ENCODE measurements at places on chromosomes 5 and 9.
A peak's percentile ranks its signal among the peaks of the same experiment; 100 is the strongest.

DNA sequence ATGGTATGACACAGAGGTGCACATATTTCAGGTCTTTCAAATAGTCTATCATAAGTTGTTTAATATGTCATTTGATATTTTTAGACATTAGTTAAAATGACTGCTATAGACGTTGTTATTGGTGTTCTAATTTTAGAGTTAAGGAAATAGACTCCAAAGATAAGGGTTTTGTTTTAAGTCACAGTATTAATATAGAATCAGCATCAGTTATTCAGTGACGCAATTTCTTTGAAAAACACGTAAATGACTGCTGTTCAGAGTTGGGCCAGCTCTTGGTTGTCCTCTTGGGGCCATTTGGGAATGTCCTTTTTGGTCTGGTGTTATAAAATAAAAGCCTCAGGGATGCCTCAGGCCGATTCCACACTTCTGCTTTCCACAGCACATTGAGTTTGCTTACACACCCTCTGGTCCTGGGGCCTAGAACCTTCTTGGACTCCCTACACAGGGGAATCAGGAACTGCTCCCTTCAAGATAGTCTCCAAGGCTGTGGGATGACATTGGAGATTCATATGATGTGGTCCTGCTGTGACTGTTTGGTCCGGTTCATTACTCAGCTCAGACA is 14.3 kb downstream of the OTULIN start:
- DNase-seq, result no peak

GRCh38 chr5:172101547-172102217 is 86.3 kb downstream of the STK10 start:
- DNase-seq, result no peak

- DNase-seq, result no peak
Measured at GRCh38 chr5:176533390-176533789, 3.8 kb downstream of the RNF44 start.

GRCh38 chr5:142636093-142636492 is 49.8 kb downstream of the FGF1 start:
- DNase-seq, result no peak

- DNase-seq, result no peak
Measured at GRCh38 chr5:180815293-180815917, 12.8 kb upstream of the MGAT1 start.

- no peak for DNase-seq
Measured at GRCh38 chr5:82509762-82510161, 231.6 kb upstream of the RPS23 start.

DNA sequence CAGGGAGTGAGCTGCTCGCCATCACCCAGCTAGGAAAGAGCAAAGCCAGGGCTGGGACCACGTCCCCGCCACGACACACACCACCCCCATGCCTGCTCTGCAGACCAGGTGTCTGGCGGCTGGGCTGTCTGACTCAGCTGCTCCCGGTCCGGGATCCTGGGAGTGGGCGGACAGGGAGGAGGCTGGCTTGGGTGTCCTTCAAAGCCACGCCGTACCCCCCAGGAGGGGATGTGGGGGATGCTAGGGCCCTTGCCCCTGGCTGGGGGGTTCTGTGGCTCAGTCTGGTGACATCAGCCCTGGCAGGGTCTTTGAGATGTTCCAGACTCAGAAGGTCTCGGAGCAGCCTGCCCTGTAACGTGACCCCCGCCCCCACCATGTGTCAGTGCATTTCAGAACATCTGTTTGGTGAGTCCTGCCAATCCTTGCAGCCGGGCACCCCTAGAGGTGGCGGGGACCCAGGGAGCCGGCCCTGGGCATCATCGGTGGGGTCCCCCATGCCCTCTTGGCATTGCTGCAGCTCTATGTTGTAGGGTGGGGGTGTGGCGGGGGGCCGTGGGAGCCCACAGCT is 62.3 kb downstream of the HMCN2 start:
- DNase-seq, result no peak

DNA sequence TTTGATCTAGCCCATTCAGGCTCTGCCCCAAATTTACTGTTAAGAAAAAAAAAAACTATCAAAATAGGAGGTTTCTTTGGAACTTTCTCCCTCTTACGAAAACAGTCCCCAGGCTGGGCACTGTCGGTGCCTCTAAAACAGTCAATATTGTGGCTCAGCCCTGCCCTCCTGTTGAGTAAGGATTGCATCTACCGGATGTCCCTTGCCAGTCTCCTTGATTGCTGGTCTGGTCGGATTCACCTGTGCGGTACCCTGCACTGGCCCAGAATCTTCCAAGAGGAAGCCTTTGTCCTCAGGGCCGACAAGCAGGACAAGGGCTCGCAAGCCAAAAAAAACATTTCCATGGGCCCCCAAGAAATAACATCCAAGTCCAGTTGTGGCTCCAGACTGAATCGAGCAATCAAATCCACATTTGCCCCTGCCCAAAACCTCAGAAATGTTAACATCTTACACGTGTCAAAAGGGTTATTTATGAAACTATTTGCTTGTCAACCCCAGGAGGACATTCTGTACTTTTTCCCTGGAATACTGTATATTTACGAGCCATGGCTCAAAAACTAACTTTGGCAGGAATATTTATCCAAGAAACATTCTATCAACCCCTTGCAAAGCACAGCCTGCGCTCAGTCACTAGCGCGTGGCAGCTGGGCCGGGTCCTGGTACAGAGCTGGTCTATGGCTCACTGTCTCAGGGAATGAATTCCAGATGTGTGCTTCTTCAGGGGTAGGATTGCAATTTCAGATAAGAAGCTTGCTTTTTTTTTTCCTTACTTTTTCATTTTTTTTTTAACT is 129.2 kb upstream of the ADRA1B start:
- DNase-seq, result no peak

DNA sequence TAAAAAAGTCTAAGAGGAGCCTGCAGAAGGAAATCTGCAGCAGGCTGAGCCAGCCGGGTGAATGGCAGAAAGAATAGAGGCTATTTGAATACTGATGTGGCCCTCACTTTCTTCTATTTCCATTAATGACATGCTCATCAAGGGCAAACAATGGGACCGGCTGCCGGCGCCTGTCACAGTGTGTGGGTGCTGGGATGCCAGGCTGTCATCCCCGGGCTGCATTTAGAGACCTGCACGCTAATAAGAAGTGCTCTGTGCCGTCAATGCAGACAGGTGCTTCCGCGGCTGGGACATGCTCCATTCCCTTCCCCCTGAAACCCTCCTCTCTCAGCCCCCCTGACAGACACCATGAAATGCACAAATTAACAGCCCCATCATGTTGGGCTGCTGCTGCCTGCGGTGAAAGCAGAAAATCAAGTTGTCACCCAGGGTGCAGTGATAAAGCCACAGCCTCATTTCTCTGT is 217.7 kb upstream of the TBCA start:
- peak; percentile 66 for DNase-seq

DNA sequence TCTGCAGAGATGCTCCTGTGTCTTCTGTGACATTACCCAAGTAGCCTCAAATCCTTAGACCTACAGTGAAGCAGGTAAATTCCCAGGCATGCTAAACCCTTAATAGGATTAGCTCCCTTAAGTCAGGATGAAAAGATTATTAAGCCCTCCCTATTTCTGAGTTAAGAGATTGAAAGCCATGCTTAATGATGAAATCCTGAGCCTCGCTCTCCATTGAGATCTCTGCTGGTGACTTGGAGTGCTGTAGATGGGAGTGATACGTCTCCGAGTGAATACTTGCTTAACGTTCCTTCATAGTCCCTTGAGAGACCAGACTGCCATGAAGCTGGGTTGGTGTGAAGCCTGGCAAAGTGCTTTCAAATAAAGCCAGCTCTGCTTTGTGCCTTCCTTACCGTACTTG is 34.2 kb downstream of the AOPEP start:
- no peak for DNase-seq

DNA sequence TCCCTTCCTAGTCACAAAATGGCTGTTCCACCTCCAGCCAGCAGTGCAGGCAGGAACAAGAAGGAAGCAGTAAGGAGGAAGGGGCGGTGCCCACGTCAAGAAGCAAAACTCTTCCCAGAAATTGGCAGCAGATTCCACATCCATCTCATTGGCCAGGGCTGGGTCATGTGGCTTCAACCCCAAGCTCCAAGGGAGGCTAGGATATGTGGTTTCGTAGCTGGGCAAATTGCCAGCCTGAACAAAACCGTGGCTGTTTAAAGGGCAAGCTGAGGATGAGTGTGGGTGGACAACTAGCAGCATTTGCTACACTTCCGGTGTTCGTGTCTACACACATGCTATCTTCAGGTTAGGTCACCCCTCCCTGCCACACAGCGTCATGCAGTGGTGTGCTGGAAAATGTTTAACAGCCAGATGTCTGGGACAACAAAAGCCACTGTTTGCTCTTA is 92.1 kb upstream of the MAP1B start:
- peak; percentile 74 for DNase-seq

- no peak for DNase-seq
Measured at GRCh38 chr5:14577971-14578370, 3.6 kb upstream of the OTULINL start.

DNA sequence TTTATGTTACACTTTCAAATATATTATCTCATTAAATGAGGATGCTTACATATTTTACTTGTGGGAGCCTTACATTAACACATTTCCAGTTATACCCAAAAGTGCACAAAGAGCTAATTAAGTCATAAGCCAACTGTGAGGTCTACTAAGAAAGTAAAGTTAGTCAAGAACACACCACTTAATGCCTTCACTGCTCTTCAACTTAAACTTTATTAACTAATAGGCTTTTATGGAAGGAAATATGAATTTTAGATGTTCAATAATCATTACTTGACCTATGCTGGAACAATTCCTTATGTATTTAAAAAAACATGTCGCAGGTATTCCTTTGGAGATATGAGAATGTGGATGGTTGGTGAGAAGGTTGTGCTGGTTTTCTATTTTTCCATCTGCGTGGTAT is 3.4 kb downstream of the ST8SIA4 start:
- DNase-seq, result no peak

- no peak for DNase-seq
Measured at GRCh38 chr9:94222870-94223269, 36.2 kb upstream of the ZNF169 start.

GRCh38 chr9:109031241-109031640 is 17.9 kb upstream of the CTNNAL1 start:
- no peak for DNase-seq

GRCh38 chr9:72299017-72299603 is 65.9 kb downstream of the ZFAND5 start:
- no peak for DNase-seq

DNA sequence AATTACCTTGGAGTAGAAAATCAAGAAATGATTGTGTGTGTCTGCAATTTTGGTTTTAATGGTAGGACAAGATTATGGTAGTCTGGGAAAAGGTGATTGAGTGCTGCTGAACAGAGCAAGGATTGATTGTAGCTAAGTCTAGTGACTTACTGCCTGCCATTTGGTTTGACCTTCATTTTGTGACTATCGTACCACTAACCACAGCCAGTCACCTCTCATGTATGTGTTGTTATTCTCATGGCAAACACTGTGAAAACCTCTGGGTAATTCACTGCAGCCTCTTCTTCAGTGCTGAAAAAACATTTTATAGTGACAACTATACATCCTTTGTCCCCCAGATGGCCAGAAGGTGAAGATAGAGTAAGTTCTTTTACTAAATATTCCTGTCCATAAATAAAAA is 37.5 kb downstream of the CTNNA1 start:
- DNase-seq, result no peak
